ENCODE measurements at places on chromosomes 3 and 15.
A peak's percentile ranks its signal among the peaks of the same experiment; 100 is the strongest.

- DNase-seq: no peak
These were observed 52.7 kb downstream of the SACM1L start for GRCh38 chr3:45741742-45742460.

- no peak for DNase-seq
These were observed 171.1 kb upstream of the CCDC54 start for GRCh38 chr3:107206141-107206540.

GRCh38 chr3:177441813-177442646 is 244.7 kb upstream of the TBL1XR1 start:
- no peak for DNase-seq

DNA sequence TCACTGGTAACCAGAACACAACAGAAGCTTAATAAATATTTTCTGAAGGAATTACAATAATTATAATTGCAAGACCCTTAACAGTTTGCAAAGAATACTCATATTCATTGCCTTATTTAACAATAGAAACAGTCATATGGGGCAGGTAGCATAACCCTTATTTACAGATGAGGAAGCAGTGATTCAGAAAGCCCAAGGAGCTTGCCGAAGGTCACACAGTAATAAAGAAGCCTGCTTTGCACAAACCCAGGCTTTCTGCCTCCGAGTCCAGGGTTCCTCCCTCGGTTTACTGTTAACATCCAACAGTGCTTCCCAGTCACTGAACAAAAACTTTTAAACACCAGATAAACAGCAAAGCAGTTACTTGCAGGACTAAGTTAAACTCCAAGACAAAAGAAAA is 35.3 kb downstream of the SRGAP3 start:
- no peak for DNase-seq

DNA sequence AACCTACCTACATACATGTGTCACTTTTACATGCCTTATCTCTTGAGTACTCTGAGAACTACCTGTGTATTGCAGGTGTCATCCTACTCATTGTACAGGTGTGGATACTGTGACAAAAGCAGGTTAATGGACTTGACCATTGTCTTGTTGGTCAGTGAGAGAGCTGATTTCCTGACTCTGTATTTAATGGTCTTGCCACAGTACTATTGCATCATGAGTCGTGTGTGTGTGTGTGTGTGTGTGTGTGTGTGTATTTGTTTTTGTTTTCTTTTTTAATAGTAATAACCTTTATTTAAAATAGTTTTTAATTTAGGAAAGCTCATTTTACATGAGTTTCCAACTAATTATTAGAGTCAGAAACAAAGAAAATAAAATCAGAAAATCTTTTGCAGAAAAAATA is 7.7 kb downstream of the SELENOT start:
- DNase-seq: no peak

GRCh38 chr15:59104602-59104911 is 389 bp upstream of the CCNB2 start:
- peak; percentile 40 for DNase-seq

DNA sequence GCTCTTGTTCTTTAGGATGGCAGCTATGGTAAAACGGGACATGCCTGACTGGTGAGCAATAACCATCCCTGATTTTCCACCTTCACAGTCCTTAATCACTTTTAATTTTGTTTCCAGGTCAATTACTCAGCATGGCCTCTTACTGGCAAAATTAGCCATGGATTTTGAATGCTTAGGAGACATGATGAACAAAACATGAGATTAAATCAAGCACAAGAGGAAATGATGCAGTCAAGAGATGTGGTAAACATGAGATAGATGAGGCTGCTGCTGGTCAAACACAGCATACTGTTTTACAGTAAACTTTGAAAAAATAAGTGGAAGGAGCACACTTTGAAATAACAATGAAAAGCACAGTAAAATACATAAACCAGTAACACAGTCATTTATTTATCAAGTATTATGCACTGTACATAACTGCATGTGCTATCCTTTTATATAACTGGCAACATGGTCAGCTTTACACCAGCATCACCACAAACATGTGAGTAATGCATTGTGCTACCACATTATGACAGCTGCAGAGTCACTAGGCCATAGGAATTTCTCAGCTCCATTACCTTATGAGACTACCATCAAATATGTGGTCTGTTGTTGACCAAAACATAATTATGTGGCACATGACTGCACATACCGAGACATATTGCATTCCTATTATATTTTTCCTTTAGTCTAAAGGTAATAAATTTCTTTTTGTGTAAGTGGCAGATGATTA is 30.1 kb upstream of the ZNF502 start:
- DNase-seq: no peak

- DNase-seq: no peak
These were observed 207.5 kb upstream of the NR2F2 start for GRCh38 chr15:96123028-96123400.

GRCh38 chr3:184575701-184576100 is 14.1 kb downstream of the EPHB3 start:
- no peak for DNase-seq

- DNase-seq: peak; percentile 28
These were observed at the start of gene RAB27A for GRCh38 chr15:55289746-55290527. TSS of gene RAB27A (minus strand) at chr15:55289813. CDS start at chr15:55234934, 54,879 bp downstream.

GRCh38 chr3:124600765-124601164 is 129.5 kb upstream of the UMPS start:
- DNase-seq: no peak

- no peak for DNase-seq
These were observed 220.7 kb downstream of the TBC1D2B start for GRCh38 chr15:77856705-77857346.

DNA sequence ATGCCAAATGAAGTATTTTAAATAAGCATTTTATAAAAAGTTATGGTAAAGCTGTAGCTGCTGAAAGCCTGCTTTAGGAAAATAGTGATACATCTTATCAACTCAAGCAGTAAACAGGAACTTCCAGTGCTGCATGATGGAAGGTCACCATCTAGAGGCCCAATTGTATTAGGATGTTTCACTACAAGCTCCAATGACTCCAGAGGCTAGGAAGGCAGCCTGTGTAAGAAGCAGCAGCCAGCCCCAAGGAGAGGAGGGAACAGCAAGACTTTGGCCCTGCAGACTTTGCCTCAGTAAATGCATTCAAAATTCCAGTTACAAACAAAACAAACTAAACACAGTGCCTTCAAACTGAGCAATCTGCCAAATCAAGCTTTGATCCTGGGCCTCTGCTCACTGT is 32.1 kb downstream of the ILDR1 start:
- no peak for DNase-seq

- no peak for DNase-seq
These were observed 110.0 kb upstream of the SLC4A7 start for GRCh38 chr3:27594096-27594690.

- no peak for DNase-seq
These were observed 53.1 kb upstream of the FAM3D start for GRCh38 chr3:58719684-58720083.

DNA sequence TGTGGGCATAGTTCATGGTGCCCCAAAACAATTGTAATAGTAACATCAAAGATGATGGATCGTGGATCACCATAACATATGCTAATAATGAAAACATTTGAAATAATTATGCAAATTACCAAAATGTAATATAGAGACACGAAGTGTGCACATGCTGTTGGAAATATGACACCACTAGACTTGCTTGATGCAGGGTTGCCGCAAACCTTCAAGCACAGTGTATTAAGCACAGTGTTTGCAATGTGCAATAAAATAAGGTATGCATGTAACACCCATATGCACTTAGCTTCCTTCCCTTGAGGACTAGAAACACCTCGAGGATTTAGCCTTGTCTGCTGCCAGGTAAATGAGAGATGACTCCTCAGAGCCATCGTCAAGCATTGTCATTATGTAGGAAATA is 10.9 kb upstream of the GJD2 start:
- no peak for DNase-seq

DNA sequence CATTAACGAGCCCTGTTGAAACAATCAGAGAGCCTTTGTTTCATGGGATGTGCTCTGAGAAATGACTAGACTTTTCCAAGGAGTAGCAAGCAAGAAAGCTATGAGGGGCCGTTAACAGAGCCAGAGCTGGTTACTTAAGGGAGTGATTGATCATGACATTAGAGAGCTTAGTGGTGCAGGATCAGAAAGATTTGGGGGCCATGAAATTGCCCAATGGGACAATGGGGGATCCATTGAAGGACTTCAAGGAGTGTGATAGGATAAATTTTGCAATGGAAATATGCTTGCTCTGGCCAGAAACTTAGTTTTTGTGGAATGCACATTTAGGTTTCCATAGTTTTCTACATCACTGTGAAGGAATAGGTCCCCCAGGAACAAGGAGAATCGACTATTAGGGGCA is 45.6 kb downstream of the LRRC3B start:
- no peak for DNase-seq

Data from occipital lobe (tissue), 3 donors.